NCI-H460 (cell line): ENCODE measurements at places on chromosomes 2 and 18. TPM values are rescaled to one million over a fixed set of nuclear protein-coding genes. Genes with fewer than 3 reads are reported as not detected.

TRIM43 gene
- total RNA-seq = 0.07 TPM in 1 of 2 replicates, not detected in the other

DCC gene
- total RNA-seq = 0.03 and 0.05 TPM in 2 replicates

INHBB gene
- 0.07 TPM in 1 of 2 replicates, not detected in the other for total RNA-seq

RRM2 gene
- total RNA-seq = 62.5 and 68.7 TPM in 2 replicates

FTCDNL1 gene
- 1.5 and 2.1 TPM in 2 replicates for total RNA-seq

REG3A gene
- not detected in 2 replicates for total RNA-seq

VAMP8 gene
- total RNA-seq = 31.7 and 37.3 TPM in 2 replicates

IL37 gene
- total RNA-seq = 0.75 TPM in 1 of 2 replicates, not detected in the other

RASGRP3 gene
- not detected in 2 replicates for total RNA-seq

PTMA gene
- total RNA-seq = 1,434 and 1,752 TPM in 2 replicates

PSMG2 gene
- 133 and 136 TPM in 2 replicates for total RNA-seq

CFAP65 gene
- not detected in 2 replicates for total RNA-seq

ALKAL2 gene
- total RNA-seq = not detected in 2 replicates

OTOF gene
- not detected in 2 replicates for total RNA-seq

XDH gene
- 0.47 TPM in 1 of 2 replicates, not detected in the other for total RNA-seq

GALNT14 gene
- 21.8 and 24.5 TPM in 2 replicates for total RNA-seq

TANC1 gene
- 12.1 and 14.9 TPM in 2 replicates for total RNA-seq

- no peak for DNase-seq
Observed at GRCh38 chr2:233501198-233502076, 65.1 kb downstream of the USP40 start.

DNA sequence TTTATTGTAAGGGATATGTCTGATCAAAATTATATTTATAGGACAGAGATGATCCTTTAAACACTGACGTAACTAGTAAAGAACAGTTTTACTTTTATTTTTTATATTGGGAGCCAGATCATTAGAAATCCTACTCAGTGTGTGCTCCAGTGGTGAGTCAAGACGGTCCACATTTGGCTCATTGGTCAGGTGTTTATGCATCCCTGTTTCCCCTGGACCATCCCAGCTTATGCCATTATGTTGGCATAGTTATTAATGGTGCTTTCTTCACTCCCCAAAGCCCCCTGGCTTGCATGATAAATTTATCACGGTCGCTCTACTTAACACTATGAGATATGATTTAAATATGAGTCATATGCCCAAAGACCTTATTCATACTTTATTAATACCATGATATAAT, 293.4 kb downstream of the XIRP2 start:
- DNase-seq = no peak

- DNase-seq = peak; percentile 51
Observed at GRCh38 chr2:211085056-211085680, 528.8 kb downstream of the CPS1 start.

- DNase-seq = no peak
Observed at GRCh38 chr2:196275646-196276352, 104.4 kb upstream of the STK17B start.

DNA sequence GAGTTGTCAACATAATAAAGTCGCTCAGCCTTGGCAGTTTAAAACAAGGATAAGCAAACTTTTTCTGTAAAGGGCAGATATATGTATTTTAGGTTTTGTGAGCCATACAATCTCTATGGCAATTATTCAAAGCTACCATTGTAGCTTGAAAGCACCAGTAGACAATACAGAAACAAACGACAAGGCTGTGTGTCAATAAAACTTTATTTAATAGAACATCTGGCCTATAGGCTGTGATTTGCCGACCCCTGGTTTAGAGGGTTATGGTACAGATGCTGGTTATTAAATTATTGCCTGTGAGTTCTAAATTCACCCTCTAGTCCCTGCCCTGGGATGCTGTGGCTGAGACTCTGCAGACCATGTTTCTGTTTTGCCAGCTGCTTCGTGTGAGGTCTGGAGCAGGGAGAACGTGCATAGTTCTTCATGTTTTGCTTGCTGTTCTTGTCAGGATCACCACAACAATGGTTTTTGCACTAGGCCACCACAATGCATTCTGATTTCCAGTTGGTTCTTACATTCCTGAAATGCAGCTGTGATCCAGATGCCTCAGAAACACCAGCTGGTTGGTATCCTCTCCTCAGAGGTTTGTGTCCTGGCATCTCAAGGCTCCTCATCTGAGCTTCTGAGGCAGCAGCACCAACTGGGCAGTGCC, 46.6 kb downstream of the ICOS start:
- DNase-seq = no peak

DNA sequence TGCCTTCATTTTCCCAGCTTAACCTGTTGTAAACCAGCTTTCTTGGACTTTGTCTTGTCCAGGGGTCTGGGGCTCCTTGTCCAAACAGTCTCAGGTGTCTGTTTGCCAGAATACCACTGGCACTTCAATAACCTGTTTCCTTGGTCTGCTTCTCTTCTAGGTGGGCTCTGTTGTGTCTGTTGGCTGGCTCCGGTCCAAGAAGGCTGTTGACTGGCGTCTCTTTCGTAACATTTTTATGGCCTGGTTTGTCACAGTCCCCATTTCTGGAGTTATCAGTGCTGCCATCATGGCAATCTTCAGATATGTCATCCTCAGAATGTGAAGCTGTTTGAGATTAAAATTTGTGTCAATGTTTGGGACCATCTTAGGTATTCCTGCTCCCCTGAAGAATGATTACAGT, 17.0 kb downstream of the SLC20A1 start:
- DNase-seq = no peak

DNA sequence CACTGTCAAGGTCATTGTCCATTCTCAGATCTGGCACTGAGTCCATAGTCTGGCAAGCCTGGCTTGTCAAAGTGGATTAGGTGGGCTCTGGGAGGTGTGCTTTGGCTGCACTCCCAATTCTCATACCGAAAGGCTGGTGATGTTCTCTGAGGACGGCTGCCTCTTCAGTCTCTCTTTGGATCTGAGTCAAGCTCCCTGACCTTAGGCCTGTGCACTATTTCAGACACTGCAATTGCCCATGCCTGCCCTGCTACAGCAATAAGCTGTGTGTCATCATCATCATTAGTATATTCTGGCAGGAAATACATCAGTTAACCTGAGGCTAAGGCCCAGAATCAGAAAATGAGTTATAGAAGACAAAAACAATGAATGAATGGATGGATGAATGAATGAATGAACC, 1.6 kb upstream of the SLC5A7 start:
- DNase-seq = no peak

DNA sequence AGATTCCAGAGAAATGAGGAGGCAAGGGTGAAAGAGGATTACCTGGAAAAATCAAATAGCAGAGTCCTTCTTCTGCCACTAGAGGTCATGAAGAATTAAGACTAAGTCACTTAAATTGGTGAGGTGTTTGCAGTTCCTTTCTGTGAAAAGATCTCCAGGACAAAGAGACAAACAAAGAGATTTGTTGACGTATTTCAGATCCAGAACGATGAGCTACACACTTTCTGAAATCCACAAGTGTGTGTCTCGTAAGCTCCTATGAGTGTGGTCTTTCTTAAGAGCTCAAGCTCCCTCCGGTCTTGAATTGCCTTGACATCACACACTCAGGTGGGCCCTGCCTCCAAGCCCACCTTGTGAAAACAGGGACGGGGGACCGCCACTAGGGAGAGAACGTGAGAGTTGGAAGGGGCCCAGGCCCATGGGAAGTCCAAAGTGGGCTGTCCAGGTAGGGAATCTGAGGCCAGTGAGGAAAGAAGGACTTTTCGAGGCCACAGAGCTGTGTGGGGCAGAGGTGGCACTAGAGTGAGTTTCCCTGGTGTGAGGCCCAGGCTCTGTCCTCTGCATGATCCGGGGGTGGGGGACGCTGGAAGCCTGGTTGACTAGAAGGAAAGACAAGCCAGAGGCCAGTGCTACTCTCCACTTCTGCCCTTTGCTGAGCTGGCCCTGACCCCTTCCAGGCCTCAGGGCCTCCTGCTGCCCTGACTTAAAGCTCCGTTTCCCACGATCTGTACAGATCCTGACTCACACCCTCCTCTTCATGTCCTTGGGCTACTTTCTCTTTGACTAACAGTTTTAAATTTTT, 168.1 kb upstream of the NCK2 start:
- DNase-seq = peak; percentile 6

GRCh38 chr18:47999801-48000248, 69.4 kb upstream of the SMAD2 start:
- no peak for DNase-seq

GRCh38 chr2:121583555-121583954, 52.9 kb downstream of the RNU4ATAC start:
- DNase-seq = no peak

- DNase-seq = peak; percentile 61
Observed at GRCh38 chr2:57906152-57906732, 140.4 kb upstream of the VRK2 start.

DNA sequence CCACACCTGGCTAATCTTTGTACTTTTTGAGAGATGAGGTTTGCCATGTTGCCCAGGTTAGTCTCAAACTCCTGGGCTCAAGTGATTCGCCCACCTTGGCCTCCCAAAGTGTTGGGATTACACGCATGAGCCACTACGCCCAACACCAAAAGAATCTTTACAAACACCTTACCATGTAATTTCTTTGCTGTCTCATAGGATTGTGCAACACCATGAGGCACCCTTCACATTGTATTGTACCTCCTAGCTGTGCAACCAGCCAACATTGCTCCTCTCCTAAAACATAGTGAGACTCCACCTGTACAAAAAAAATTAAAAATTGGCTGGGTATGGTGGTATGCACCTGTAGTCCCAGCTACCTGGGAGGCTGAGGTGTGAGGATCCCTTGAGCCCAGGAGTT, 3.1 kb upstream of the MFSD6 start:
- no peak for DNase-seq

GRCh38 chr18:12534820-12535219, 123.1 kb downstream of the SPIRE1 start:
- no peak for DNase-seq

GRCh38 chr2:20970068-20970467, 73.8 kb downstream of the APOB start:
- no peak for DNase-seq

GRCh38 chr18:31606265-31606664, 14.6 kb downstream of the TTR start:
- no peak for DNase-seq

- no peak for DNase-seq
Observed at GRCh38 chr18:61183798-61184197, 149.4 kb upstream of the CDH20 start.

GRCh38 chr18:45774065-45774521, 50.1 kb downstream of the SLC14A1 start:
- DNase-seq = no peak

- no peak for DNase-seq
Observed at GRCh38 chr2:20599001-20599600, 51.8 kb downstream of the HS1BP3 start.

GRCh38 chr2:11330457-11331142, 13.8 kb downstream of the ROCK2 start:
- DNase-seq = no peak

DNA sequence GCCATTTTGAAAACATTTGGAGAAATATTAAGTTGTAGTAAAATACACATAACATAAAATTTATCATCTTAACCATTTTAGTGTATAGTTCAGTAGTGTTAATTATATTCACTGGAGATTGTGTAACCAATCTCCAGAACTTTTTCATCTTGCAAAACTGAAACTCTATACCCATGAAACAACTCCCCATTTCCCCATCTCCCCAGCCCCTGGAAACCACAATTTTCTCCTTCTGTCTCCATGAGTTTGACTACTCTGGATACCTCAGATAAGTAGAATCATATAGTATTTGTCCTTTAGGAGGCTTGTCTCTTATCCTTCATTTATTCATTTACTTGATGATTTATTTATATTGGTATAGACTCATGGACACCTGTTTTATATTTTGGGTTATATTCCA, 392.9 kb downstream of the SETBP1 start:
- no peak for DNase-seq

DNA sequence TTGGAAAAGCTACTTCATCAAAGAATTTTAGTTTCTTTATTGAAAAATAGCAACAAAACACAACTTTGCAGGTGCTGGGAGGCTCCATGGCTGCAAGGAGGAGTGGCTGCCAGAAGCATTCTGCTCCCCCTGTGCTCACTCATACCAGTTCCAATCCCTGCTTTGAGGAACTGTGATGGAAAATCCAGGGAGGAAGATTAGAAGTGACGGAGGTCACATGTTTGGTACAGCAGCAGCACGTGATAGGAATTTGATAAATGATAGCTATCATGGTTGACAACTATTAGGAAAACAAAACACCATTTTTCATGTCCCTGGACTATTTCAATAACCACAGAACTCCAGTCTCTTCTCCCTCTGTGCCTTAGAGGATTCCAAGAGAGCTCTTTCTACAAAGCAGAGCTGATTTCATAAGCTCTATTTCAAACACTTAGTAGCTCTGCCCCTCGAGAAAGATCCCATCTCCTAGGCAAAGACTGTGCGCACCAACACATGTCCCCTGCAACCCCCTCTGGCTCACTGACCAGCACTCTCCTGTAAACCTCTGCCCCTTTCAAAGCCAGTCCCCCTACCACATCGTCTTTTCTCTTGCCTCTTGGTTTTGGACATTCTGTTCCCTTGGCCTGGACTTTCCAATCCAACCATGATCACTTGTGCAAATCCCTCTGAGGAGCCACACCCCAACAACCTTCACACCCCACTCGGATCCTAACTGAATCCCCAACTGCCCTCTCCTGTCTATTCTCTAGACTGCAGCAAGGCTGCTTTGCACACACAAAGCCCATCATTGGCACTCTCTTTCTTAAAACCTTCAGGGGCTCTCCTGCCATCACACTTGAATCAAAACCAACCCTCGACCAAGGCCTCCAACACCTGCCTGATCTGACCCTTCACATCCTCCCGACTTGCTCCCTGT, 352.4 kb upstream of the PKDCC start:
- DNase-seq = no peak

DNA sequence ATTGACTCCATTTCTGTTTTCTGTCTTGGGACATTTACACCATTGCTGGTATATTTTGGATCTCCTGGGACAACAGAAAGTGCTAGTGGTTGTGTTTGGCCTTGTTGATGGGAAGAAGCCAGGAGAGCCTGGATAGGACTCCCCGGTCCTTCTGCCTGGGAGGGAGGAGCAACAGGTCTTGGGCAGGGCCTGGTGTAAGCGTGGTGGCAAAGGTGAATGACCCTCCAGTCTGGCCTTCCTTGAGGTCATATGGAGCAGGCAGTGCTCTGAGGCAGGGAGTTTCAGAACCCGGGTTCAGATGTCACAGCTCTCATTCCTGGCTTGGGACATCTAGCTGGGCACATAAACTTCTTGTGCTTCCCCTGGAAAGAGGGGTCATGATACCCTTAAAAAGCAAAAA, 56.0 kb upstream of the RBM44 start:
- no peak for DNase-seq

GRCh38 chr2:236078297-236079255, 89.6 kb downstream of the GBX2 start:
- DNase-seq = peak; percentile 26

- no peak for DNase-seq
Observed at GRCh38 chr18:47737198-47737830, 193.1 kb downstream of the SMAD2 start.

DNA sequence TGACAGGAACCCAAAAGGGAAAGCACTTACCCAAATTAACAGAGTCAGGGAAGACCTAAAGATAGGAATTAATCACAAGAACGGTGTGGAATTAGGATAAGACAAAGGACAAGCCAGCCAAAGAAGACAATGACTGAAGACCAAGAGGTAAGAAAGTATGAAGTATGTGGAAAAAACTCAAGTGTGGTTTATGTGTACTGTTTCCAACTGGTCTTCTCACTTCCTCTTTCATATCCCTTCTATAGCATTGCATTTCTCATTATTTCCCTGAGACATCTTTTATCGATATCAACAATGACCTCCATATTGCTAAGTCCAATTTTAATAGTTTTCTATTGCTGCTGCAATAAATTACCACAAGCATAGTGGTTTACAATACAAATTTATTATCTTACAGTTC, 313.5 kb upstream of the SLC39A10 start:
- no peak for DNase-seq

- no peak for DNase-seq
Observed at GRCh38 chr2:65349863-65350262, 82.5 kb downstream of the SPRED2 start.

- DNase-seq = no peak
Observed at GRCh38 chr18:23036660-23037201, 98.6 kb upstream of the CABLES1 start.
